ENCODE measurements at places on chromosomes 6 and 20. TPM values are rescaled to one million over a fixed set of nuclear protein-coding genes. Genes with fewer than 3 reads are reported as not detected.

DNA sequence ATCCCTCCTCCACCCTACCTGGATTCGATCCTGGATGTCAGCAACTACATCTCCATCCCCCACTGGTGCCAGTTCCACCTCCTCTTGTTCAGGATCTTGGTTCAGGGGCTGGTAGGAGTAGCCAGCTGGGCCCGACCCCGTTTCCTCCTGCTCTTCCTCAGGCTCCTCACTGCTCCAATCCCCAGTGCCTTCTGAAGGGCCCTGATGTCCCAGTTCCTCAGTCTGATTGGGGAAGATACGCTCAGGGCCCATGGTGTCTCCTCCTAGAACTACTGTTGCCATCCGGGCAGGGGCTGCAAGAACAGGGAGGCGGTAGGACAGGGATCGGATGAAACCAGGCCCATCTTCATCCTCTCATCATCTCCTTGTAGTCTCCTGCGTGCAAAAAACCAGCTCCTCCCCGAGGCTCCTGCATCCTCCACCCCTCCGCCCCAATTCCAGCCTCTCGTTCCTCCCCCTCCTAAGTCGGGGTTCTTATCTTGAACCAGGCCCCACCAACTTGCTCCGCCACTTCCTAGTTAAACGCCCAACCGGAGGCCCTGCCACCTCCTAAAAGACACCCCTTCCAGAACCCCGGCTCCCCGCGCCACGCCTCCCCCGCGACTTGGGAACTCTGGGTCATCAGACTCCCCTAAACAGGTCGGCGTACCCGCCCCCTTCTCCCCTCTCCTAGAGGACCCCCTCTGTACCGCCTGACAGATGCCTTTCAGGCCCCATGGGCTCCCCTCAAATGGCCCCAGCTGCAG lies 476 bp downstream of the MEA1 start:
- peak overlapping the region; percentile 18 for H3K27ac ChIP-seq
- peak overlapping the region; percentile 67 for H3K4me3 ChIP-seq
- no peaks in the 10 kb centered on the region for H3K36me3 ChIP-seq
- no peaks in the 10 kb centered on the region for H3K27me3 ChIP-seq

DNA sequence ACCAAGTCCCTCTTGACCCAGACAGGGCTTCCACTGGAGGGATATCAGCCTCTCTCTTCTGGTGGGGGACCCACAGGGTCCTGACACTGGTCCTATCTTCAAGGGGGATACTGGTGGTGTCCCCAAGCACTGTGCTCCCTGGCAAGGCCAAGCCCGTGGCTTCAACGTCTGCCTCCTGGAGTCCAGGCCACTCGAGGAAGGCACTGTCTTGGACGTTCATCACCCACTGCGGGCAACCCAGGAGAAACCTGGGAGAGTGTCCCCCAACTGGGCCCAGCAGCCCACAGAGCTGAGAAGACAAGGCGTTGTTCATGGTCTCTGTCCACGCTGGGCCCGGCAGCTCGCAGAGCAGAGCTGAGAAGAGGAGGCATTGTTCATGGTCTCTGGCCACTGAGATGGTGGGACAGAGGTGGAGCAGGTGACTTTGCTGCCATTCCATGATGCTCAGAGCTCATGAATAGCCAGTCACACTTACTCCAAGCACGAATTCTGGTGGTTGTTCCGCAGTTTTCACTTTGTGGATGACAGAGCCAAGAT lies 37.5 kb upstream of the FRMD1 start:
- DNase-seq = no peak
- no peaks in the 10 kb centered on the region for H3K36me3 ChIP-seq
- no peak overlapping the region for H3K4me3 ChIP-seq
- no peaks in the 10 kb centered on the region for H3K4me1 ChIP-seq
- H3K27me3 ChIP-seq = peaks cover 83% of the 10 kb centered on the region
- H3K27ac ChIP-seq = no peak overlapping the region

GRCh38 chr6:12277386-12277785 lies 12.8 kb upstream of the EDN1 start:
- no peak for DNase-seq
- no peaks in the 10 kb centered on the region for H3K27me3 ChIP-seq
- H3K4me3 ChIP-seq = no peak overlapping the region
- no peak overlapping the region for H3K27ac ChIP-seq
- peaks cover 25% of the 10 kb centered on the region for H3K4me1 ChIP-seq

SLC22A16 gene
- not detected for total RNA-seq

DNA sequence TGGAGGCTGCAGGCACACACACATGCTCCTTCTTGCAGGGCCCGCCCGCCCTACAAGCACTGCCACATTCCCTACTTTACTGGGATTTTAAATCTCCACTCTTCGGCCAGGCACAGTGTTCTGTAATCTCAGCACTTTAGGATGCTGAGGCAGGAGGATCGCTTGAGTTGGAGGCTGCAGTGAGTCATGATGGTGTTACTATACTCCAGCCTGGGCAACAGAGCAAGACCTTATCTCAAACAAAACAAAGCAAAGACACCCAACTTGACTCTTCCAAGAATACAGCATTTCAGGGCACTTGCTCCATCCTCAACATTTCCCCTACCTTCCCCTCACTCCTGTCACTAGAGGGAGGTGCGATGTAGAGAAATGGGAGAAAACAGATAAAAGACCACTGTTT lies 194.0 kb downstream of the MYLK4 start:
- H3K4me3 ChIP-seq = no peak overlapping the region
- H3K27me3 ChIP-seq = no peaks in the 10 kb centered on the region
- H3K27ac ChIP-seq = no peak overlapping the region

DNA sequence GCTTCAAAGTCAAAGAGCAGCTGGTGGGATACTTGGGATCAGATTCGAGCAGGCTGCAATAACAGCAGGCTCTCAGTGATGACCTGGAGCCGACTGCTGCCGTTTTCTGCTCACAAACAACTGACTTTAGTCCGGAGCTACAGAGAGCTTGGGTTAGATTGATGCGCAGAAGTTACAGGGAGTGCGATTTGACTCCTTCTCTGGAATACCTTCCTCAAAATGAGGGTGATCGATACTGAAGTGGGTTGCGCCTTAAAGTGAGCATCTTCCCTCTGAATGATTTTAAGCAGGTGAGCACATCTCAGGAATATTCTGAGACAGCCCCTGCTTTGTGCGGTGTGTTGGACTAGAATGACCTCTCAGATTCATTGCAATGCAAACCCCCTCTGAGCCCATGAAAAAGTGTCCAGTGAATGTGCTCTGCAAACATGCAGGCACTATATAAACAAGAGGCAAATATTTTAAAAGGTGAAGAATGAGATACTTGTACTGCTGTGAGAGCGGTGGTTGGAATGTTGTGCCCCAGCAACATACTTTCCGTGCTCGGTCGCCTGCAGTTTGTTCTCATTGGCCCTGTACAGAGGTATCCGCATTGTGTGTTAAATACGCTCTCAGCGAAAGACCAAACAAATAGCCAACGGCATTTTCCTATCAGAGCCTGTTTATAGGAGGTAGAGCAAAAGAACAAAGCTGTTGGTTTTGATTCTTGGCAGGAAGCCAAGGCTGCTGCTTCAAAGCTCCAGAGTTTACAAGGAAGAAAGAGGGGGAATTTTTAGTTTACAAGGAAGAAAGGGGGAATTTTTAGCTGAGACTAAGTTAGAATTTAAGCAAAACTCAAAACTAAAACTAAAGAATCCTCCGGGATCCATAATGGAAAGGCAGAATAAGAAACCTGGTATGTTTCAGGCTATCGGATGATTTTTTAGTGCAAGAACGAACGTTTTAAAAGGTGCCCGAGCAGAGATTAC lies 67.7 kb downstream of the PHACTR2 start:
- no peaks in the 10 kb centered on the region for H3K36me3 ChIP-seq
- peak overlapping the region; percentile 17 for H3K4me3 ChIP-seq
- H3K27me3 ChIP-seq = no peaks in the 10 kb centered on the region
- DNase-seq = peak; percentile 78
- peaks cover 32% of the 10 kb centered on the region for H3K4me1 ChIP-seq
- H3K27ac ChIP-seq = peak overlapping the region; percentile 54

DNA sequence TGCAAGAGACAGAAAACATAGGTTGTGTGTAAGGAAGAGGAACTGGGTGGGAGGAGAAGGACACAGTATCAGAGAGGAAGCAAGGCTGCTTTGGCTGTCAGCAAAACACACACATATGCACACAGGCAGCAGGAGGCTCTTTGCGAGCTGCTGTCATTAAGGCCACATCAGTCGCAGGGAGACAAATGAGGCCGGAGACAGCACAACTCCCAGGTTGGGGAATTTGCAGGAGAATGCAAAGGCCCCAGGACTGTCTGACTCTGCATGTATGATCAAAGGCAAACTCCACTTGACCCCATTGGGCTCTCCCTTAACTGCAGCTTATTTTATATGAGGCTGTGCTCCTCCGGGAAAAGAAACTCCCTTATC lies 35.3 kb downstream of the METTL24 start:
- no peak overlapping the region for H3K4me3 ChIP-seq
- H3K4me1 ChIP-seq = no peaks in the 10 kb centered on the region
- H3K27ac ChIP-seq = no peak overlapping the region
- no peak for DNase-seq

TNXB gene
- total RNA-seq = 15.1 TPM

PPP1R16B gene
- total RNA-seq = not detected

GRCh38 chr6:56514395-56514794 lies 128.3 kb downstream of the DST start:
- H3K27ac ChIP-seq = no peak overlapping the region
- no peaks in the 10 kb centered on the region for H3K4me1 ChIP-seq

- peaks cover 19% of the 10 kb centered on the region for H3K4me1 ChIP-seq
- H3K36me3 ChIP-seq = no peaks in the 10 kb centered on the region
- no peaks in the 10 kb centered on the region for H3K27me3 ChIP-seq
- H3K4me3 ChIP-seq = no peak overlapping the region
- H3K27ac ChIP-seq = no peak overlapping the region
These were observed 40.1 kb upstream of the TMEM181 start for GRCh38 chr6:158519761-158520160.

DNA sequence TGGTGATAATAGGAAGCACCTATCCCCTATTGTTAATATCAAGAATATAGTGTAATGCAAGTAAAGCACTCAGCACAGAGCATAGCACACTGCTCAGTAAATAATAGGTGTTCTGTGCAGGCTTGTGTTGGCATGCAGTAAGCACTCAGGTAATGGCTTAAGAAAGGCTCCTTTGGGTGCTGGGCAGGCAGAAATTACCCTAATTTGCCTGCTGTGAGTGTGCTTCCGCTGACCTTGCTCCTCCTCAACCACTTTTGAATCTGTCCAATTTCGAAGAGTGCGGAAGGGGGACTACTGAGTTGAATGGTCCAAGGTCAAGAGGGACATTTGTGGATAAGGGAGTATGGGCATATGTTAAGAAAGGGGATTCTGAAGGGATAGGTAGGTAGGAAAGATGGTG lies 15.4 kb downstream of the SRSF3 start:
- H3K4me1 ChIP-seq = 0 out of 2 replicates have a peak, but pooled peaks cover 4% of the 10 kb centered on the region
- H3K4me3 ChIP-seq = no peak overlapping the region

ABHD16A gene
- 35.2 TPM for total RNA-seq

GRCh38 chr6:166420351-166420750 lies 37.6 kb upstream of the MPC1 start:
- H3K27ac ChIP-seq = no peak overlapping the region
- no peak overlapping the region for H3K4me3 ChIP-seq
- H3K4me1 ChIP-seq = no peaks in the 10 kb centered on the region
- no peaks in the 10 kb centered on the region for H3K36me3 ChIP-seq
- no peaks in the 10 kb centered on the region for H3K27me3 ChIP-seq

DNA sequence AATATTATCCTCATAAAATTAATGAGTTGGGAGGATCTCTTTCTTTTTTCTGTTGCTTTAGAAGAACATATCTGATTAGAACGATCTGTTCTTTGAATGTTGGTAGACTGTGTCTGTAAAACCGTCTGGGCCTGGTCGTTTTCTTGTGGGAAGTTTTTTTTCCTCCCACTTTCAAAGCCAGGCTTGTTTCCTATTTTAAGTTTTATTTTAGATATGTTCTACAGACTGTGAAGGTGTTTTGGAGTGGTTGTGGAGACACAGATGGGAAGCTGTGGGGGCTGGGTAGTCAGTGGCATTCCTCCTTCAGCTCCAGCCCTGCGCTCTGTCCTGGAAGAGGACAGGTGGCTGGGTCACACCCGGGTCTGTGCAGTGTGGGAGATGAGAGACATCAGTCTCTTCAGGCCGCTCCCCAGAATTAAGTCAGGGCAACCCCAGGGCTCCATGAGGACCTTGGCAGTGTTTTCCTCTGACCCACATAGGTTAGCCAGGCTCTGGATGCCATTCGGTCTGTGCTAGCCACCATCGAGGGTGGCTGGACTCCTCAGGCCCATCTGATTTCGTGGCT lies 92.0 kb upstream of the SCP2D1 start:
- no peak overlapping the region for H3K27ac ChIP-seq
- no peaks in the 10 kb centered on the region for H3K4me1 ChIP-seq
- no peaks in the 10 kb centered on the region for H3K27me3 ChIP-seq
- H3K36me3 ChIP-seq = no peaks in the 10 kb centered on the region

DNA sequence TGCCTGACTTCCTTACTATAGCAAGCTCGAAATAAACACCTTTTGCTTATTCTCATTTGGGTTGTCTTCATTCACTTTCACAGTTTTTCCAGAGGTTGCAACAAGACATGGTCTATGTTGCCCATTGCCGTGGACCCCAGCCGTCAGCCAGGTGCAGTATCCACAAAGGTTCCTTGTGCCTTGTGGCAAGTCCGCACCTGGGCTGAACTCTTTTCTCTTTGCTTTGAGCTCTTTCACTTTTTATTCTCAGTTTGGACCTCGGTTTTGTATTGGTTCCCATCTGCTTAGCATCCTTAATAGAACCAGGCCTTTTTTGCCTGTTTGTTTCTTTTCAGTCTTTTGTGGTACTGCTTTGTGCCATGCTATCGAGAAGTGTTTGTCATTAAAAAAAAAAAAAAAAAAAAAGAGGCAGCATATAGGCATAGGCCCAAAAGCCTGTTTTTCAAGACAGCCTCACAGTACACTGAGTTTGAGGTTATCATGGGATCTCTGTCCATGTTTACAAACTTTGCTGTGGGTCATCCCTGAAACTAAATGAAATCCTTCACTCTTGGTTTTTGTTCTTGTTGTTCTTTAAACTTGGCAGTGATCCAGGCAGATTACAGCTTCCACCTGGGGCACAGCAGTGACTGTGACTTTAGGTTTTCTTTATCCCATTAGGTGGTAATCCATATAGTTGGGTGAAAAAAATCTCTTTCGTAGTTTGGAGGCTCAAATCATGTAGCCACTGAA lies 33.3 kb downstream of the GSTA3 start:
- H3K4me3 ChIP-seq = no peak overlapping the region
- H3K27me3 ChIP-seq = no peaks in the 10 kb centered on the region
- H3K4me1 ChIP-seq = peaks cover 15% of the 10 kb centered on the region
- no peaks in the 10 kb centered on the region for H3K36me3 ChIP-seq
- no peak overlapping the region for H3K27ac ChIP-seq

- H3K27me3 ChIP-seq = no peaks in the 10 kb centered on the region
- peaks cover 10% of the 10 kb centered on the region for H3K4me1 ChIP-seq
- H3K36me3 ChIP-seq = no peaks in the 10 kb centered on the region
- no peak for DNase-seq
- H3K4me3 ChIP-seq = no peak overlapping the region
- no peak overlapping the region for H3K27ac ChIP-seq
These were observed 328.6 kb upstream of the JARID2 start for GRCh38 chr6:14917109-14917910.

DNA sequence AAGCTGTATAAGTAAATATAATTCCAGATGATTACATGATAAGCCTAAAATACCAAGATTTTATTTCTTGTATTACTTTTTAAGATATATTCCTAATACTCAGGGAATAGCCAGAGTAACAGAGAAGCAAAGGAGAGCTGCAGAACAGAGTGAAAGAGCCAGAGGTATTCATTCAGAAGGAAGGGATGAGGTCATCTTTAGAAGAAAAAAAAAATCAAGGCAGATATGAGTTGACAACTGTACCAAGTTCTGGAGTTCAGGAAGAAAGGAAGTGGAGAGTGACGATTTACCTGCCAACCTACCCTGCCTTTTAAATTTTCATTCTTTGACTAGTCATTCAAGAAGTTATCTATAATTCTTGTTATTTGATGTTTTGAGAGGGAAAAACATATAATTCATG lies 28.8 kb upstream of the NHSL1 start:
- H3K27me3 ChIP-seq = no peaks in the 10 kb centered on the region
- no peaks in the 10 kb centered on the region for H3K36me3 ChIP-seq
- H3K4me1 ChIP-seq = no peaks in the 10 kb centered on the region
- DNase-seq = no peak
- H3K27ac ChIP-seq = no peak overlapping the region

Data from PC-9 (cell line).